ENCODE measurements at places on chromosomes 6 and 20.
A peak's percentile ranks its signal among the peaks of the same experiment; 100 is the strongest.

DNA sequence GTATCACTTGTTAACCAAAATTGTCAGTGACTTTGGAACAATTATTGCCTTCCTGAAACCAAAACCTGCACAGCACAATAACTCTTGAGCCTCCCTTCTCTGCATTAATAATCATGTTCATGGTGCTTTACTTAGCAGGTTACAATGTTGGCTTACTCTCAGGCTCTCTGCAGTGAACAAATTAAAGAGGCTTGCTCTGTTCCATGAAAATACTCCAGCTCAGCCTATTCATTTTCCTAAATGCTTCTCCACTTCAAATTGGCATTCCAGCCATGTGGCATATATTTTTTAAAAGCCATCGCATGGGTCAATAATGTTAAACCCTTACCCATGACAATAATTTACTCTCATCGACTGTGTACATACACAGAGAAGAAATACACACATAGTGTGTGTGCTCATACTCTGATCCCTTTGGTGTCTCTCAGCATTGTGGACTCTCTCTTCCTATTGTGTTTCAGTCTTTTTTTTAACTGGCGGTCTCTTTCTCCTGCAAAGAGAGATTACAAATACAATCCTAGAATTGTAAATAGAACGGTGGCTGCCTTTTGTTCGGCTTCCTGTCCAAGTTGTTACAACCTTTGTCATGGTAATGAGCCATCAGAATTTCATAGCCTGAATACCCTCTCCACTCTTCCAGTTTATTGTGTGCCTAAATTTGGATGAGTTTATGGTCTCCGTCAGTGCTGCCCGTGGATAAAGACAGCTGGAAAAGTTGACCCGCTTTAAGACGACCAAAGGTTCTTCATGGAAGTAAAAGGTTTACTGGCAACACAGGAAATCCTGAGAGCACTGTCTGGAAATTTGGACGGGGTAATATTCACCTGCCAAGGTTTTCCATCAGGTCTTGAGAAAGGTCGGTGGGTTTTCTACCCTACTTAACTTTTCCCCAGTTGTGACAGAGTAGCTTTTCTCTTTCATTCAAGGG, 263.6 kb downstream of the CD83 start:
- H3K4me1 ChIP-seq, result peaks cover 38% of the 10 kb centered on the region
- H3K4me3 ChIP-seq, result no peak overlapping the region
- no peak overlapping the region for H3K27ac ChIP-seq
- peaks cover 2% of the 10 kb centered on the region for H3K36me3 ChIP-seq

GRCh38 chr20:18567739-18568091, 483 bp downstream of the SMIM26 start:
- H3K27ac ChIP-seq, result peak overlapping the region; percentile 92
- no peak for DNase-seq
- H3K4me1 ChIP-seq, result peaks cover 17% of the 10 kb centered on the region
- peaks cover 25% of the 10 kb centered on the region for H3K36me3 ChIP-seq

- H3K27ac ChIP-seq, result no peak overlapping the region
- no peak overlapping the region for H3K4me3 ChIP-seq
Observed at GRCh38 chr20:40600441-40601219, 88.4 kb downstream of the MAFB start.

- H3K36me3 ChIP-seq, result no peaks in the 10 kb centered on the region
- no peak for DNase-seq
- no peaks in the 10 kb centered on the region for H3K4me1 ChIP-seq
Observed at GRCh38 chr20:23062632-23063031, 13.2 kb upstream of the THBD start.

DNA sequence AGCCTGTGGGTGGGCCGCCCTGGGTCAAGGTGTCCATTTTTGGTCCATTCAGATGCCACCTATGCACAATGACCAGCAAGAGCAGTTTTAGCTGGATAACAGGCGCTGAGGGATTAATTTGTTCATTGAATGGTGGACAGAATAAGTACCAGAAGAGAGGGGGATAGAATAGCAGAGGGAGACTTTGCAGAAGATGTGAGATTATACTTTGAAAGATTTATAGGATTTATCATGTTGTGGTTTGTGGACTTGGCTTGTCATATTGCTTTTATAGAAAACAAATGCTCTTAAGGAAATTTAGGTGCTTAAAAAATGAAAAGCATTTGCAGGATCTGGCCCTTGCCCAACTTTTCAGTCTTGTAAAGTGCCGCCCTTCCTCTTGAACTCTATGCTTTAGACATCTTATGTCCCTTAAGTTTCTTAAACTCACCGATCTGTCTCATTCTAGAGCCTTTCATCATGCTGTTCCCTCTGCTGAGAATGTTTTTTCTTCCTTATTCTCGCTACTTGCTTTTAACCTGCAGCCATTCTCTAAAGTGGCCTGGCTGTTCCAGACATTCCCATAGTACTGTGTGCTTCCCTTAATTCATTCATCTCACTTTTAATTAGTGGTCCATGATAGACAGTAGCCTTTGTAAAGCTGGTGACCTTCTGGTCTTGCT, 42.5 kb downstream of the CD109 start:
- H3K27me3 ChIP-seq, result no peaks in the 10 kb centered on the region
- DNase-seq, result no peak
- H3K4me1 ChIP-seq, result no peaks in the 10 kb centered on the region
- peaks cover 6% of the 10 kb centered on the region for H3K36me3 ChIP-seq

DNA sequence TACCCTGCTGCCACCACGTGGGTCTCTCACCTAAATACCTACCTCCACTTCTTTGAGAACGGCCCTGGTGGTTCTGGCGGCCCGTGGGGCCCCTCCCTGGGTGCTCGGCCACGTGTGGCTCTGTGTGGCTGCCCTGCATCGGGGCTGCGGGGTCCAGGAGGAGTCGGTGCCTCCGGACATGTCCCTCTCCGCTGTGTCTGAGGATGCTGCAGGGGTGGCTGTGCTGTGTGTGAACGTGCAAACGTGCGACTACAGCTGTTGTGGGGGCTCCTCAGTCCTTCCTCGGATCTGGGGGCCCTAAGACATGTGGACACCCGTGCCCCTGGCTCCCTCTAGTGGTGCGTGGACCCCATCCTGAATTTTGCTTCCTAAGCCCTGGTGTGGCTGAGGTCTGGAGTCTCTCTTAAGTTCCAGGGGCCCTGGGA, 691.8 kb downstream of the QKI start:
- H3K27me3 ChIP-seq, result peaks cover 19% of the 10 kb centered on the region
- no peak overlapping the region for H3K4me3 ChIP-seq
- H3K4me1 ChIP-seq, result no peaks in the 10 kb centered on the region
- no peak overlapping the region for H3K27ac ChIP-seq
- H3K36me3 ChIP-seq, result no peaks in the 10 kb centered on the region
- peak; percentile 22 for DNase-seq

DNA sequence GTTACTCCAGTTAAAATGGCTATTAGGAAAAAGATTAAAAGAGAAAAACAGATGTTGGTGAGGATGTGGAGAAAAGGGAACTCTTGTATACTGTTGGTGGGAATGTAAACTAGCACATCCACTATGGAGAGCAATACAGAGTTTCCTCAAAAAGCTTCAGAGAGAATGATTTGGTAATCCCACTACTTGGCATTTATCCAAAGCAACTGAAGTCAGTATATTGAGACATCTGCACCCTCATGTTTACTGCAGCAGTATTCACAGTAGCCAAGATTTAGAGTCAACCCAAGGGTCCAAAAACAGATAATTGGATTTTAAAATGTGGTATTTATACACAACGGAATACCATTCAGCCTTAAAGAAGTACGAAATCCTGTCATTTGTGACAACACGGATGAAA, 469.5 kb downstream of the QKI start:
- no peaks in the 10 kb centered on the region for H3K36me3 ChIP-seq
- no peak for DNase-seq
- no peak overlapping the region for H3K4me3 ChIP-seq
- H3K27ac ChIP-seq, result no peak overlapping the region

DNA sequence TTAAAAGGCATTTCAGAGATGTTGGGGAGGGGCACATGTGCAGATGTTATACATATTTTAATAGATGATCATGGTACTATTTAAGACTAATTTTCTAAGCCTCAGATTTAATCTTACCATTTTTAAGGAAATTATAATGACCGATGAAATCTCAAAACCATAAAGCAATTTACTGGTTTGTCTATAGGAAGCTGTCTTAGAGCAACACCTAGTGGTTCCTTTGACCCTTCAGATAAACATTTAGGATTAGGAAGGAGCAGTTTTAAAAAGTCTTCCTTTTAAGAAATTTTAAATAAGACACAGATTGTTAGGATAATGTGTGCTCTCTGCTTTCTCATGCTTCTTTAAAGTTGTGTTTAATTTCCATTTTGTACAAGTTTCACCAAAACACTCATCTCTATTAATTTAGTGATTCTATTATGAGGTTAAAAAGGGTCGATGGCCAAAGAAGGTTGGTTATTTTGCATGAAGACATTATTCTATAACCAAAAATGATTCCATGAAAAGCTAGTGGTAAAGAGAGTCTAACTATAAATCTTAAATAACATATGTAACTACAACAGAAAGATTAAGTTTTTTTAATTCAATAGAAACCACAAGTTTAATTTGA, 376.4 kb downstream of the HACE1 start:
- H3K27ac ChIP-seq, result no peak overlapping the region
- no peak overlapping the region for H3K4me3 ChIP-seq
- DNase-seq, result no peak
- no peaks in the 10 kb centered on the region for H3K4me1 ChIP-seq
- H3K27me3 ChIP-seq, result peaks cover 7% of the 10 kb centered on the region
- no peaks in the 10 kb centered on the region for H3K36me3 ChIP-seq

DNA sequence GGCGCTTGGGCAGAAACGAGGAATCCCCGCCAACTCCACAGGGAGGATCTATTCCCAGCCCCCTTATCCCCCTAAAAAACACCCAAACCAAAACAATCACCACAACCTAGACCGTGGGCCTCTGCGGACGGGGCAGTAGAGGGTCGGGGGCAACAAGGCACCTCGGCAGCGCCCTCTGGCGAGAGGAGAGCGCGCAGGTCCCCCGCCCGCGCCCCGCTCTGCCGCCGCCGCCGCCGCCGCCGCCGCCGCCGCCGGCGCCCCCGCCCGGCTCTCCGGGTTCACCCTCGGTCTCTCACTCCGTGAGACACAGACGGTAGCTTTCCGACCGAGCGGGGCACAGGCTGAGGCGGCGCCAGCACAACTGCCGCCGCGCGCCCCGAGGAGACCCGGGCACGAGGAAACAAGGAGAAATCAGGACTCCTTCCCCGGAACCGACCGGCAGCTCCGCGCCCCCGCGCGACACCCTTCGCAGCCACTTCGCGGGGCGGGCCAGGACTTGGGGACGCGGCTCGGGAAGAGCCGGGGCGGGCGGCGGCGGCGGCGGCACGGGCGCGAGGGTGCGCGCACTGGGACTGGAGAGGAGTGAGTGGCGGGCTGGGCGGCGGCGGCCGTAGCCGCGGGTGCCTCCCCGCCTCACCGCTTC, at the start of gene SLC35F1:
TSS of gene SLC35F1 (plus strand) at position 307 of the 643 bp plus-strand sequence.
- no peaks in the 10 kb centered on the region for H3K36me3 ChIP-seq
- H3K27me3 ChIP-seq, result peaks cover 61% of the 10 kb centered on the region
- H3K4me1 ChIP-seq, result peaks cover 11% of the 10 kb centered on the region
- peak within 1 kb of the TSS; percentile 59 for H3K4me3 ChIP-seq
- H3K27ac ChIP-seq, result no peak within 1 kb of the TSS

GRCh38 chr6:89483111-89483720, 50.3 kb downstream of the ANKRD6 start:
- no peak overlapping the region for H3K4me3 ChIP-seq
- no peak overlapping the region for H3K27ac ChIP-seq
- H3K36me3 ChIP-seq, result no peaks in the 10 kb centered on the region
- DNase-seq, result no peak
- peaks cover 3% of the 10 kb centered on the region for H3K4me1 ChIP-seq
- H3K27me3 ChIP-seq, result no peaks in the 10 kb centered on the region

GRCh38 chr20:37475252-37475651, 45.8 kb upstream of the NNAT start:
- no peak overlapping the region for H3K4me3 ChIP-seq
- no peak for DNase-seq
- peaks cover 12% of the 10 kb centered on the region for H3K27me3 ChIP-seq
- H3K36me3 ChIP-seq, result no peaks in the 10 kb centered on the region
- no peaks in the 10 kb centered on the region for H3K4me1 ChIP-seq
- H3K27ac ChIP-seq, result no peak overlapping the region

GRCh38 chr6:141946502-141946901, 186.2 kb upstream of the GJE1 start:
- H3K4me1 ChIP-seq, result no peaks in the 10 kb centered on the region
- DNase-seq, result no peak
- H3K36me3 ChIP-seq, result no peaks in the 10 kb centered on the region
- no peaks in the 10 kb centered on the region for H3K27me3 ChIP-seq
- no peak overlapping the region for H3K27ac ChIP-seq

DNA sequence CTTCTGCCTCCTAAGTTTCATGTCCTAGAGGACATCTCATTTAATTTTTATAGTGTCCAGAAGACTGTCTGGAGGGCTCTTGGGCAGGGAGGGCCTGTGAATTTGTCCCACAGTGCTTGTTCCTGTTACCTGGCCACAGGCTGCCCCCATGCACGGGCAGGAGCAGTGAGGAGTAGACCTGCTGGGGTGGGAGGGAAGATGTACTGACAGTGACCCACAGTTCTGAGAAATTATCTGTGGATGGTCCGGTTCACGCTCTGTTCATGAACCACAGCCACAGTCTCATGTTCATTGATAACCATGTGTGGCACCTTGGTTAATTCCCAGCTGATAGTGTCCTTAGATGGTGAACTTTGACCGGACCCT, 18.8 kb upstream of the ZNF831 start:
- H3K4me1 ChIP-seq, result peaks cover 60% of the 10 kb centered on the region
- peak overlapping the region; percentile 99 for H3K27ac ChIP-seq
- peak overlapping the region; percentile 36 for H3K4me3 ChIP-seq
- DNase-seq, result no peak

DNA sequence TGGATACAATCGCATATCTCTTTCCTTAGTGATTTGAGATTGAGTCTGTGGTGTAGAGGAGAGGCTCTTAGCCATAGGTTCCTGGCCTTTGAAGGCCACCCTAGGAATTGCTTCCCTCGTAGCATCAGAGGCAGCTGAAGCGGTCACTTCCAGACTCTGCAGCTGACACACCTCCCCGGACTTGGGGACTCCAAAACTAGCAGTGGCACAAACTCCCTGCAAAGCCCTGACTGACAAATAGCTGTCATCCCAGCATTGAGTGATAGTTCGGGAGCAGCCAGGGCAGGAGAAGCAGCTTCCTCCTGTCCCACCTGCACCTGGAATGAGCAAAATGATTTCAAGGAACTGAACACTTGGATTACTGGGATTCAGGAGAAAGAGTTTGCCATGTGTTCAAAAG, 100.5 kb upstream of the QKI start:
- no peak overlapping the region for H3K27ac ChIP-seq
- no peak overlapping the region for H3K4me3 ChIP-seq
- H3K36me3 ChIP-seq, result no peaks in the 10 kb centered on the region
- no peaks in the 10 kb centered on the region for H3K4me1 ChIP-seq
- DNase-seq, result no peak

- H3K27ac ChIP-seq, result no peak overlapping the region
- H3K4me3 ChIP-seq, result no peak overlapping the region
- no peaks in the 10 kb centered on the region for H3K27me3 ChIP-seq
- no peaks in the 10 kb centered on the region for H3K36me3 ChIP-seq
Observed at GRCh38 chr6:137765059-137765458, 102.0 kb upstream of the TNFAIP3 start.

Measured in activated CD4-positive, alpha-beta T cell treated with anti-CD3 and anti-CD28 coated beads for 36 hours (primary cell).